ENCODE measurements at places on chromosomes 16 and 17.

- DNase-seq = no peak
Observed at GRCh38 chr16:79757163-79757562, 156.6 kb upstream of the MAF start.

DNA sequence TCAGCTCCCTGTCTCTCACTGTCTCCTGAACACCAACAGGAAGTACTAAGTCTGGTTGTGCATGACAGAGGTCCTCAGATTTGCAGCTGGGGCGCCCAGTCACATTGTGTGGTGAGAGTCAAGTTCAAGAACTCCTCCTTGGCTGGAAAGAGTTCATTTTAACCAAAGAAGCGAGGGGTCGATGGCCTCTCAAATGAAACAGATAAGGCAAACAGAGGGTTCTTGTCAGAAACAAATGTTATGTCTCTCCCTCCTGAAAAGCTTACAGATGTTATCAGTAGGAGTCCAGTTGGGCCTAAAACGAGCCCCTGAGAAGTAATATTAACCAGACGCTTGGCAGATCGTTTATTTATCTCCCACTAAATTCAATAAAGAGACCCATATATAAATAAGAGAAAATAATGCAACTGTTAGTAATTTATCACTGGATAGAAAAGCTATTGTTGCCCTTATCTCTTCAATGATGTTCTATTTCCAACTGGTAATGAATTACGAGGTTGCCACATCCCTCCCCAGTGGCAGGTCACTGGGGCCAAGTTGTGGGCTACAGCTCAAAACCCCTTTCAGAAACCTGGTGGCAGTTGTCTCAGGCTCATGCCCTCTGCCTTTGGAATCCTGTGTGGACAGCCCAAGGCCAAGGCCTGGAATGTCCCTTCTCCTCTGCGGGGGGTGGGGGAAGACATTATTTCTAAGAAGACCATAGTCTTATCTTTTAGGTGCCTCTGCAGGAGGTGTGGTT, 307.5 kb upstream of the DYNLRB2 start:
- no peak for DNase-seq

DNA sequence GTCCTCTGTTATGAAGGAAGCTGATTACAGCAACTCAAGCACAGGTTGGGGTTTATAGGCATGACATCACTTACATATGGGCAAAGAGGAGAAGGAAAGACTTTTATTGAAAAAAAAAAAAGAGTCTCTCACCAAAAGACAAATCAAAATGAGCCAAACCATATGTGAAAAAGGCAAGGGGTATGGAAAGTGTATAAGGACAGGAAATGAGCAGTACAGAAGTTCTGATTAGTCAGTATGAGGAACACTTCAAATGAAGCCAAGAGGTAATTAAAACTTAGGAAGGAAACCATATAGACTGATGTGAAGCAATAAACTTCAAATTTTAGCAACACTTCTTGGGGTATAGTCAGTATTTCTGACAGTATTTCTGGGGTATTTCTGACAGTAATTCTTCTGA, 1372.6 kb downstream of the CDH11 start:
- no peak for DNase-seq

DNA sequence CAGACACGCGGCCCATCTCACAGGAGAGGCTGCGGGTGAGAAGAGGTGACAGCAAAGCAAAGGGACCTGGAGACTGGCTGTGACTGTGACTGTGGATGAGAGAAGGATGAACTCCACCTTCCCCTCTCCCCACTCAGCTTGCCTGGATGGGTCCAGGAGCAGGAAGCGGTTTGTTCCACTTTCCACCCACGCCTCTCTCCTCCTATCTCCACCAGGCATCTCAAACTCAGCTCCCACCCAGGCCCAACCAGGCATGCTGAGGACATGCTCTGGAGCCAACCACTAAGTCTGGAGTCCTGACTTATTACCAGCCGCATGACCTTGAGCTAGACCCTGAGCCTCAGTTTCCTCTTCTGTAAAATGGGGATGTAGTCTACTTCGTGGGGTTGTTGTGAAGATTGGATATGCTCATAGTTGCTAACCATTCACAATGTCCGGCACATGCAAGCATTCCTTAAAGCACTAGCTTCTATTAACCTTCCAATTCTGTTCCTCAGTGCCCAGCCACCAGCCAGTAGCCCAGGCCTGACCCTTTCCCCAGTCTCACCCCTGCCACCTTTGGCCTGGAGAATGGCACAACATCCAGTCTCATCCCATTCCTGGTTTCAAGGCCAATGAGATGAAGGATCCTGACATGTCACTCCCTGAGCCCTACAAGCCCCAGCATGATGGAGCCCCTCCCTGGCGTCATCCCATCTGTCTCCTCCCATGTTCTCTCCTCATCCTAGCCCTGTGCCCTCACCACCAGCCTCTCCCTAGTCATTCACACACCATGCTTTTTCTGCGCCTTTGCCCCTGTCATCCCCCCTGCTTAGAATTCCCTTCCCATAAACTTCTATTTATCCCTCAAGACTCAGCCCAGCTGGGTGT, 2.3 kb downstream of the GAS2L2 start:
- DNase-seq = no peak

DNA sequence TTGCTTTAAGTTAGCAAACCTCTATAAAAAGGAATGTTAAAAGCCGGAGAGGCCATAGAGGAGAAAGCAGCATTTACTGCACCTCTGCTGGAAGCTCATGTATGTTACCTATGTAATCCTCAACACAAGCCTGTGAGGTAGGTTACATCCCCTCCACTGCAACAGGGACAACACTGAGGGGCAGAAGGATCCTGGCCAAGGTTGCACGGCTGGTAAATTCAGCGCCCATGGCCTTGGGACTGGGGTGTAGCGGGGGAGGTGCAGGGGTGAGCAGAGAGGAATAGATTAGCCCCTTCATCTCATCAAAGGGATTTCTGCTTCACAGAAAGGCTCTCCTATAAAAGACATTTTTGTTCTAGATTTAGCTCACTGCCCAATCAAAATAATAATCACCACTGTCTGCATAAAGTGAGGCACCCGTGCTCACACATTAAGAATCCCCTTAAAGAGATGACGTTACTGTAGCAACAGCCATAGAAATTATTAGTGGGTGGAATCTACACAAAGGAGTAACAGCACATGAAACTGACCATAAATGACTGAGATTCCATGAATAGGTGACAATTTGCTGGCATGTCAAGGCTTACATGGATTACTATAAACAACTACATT, 3.3 kb downstream of the ZCCHC14 start:
- DNase-seq = no peak

DNA sequence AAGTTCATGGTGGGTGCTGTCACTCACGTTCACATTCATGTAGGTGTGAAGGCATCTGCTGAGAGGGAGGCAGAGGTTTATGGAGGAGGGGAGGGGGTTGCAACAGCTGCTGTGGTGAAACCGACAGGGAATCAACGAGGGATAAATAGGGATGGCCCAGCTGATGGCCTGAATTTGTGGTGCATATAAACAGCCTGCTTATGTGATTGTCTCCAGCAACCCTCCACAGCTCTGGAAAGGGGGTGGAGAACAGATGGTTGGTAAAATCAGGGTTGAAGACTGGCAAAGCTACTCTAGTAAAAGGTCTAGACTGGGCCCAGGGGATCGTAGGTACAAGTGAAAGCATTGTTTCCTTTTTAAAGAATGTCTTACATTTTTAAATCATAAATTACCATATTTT, 53.7 kb downstream of the IQCK start:
- DNase-seq = no peak

DNA sequence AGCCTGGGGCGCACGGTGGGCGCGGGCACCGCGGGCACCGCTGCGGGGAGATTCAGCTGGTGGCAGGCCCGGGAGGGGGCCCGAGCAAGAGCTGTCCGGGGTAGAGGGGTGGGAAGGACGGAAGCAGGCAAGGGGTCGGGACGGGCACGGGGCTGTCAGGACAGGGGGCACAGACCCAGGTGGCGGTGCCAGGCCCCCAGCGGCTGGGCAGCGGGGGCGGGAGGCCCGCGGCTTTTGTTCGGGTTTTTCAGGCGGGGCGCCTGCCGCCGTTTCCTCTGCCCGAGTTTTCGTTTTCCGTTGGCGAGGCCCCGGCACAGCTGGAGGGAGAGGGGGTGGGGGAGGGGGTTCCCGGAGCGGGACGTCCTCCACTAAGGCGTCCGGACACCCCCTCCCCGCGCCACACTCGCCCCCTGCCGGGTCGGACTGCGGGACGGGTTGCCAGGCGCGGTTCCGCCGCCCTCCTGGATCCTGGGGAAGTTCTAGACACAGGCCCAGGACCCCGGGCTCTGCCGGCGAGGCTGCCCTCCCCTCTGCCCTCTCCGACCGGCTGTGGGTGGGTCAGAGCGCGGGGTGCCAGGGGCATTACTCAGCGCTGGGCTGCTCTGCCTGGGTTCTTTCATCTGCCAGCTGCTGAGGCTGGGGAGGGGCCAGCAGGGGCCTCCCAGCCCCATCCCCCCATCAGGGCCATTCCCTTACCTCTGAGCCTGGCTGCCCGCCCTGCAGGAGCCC, 543 bp downstream of the ARHGAP23 start:
- no peak for DNase-seq

DNA sequence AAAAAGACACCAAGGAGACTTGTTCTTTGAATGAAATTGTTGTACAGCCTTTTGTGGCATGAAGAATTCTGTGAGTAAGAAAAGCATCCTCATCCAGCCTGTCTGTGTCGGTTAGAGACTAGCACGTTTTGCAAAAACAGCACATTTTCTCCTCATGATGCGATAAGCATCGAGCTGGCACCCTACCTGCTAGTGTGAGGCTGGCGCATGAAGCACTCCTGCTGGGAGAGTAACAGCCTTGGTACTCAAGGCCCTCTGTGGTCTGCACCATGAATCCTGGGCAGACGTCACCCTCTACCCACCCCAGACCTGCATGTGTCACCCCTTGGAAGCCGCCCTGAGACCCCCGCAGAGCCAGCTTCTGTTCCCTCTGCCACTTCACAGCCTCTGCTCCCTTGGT, 92.6 kb upstream of the TMEM132E start:
- no peak for DNase-seq

DNA sequence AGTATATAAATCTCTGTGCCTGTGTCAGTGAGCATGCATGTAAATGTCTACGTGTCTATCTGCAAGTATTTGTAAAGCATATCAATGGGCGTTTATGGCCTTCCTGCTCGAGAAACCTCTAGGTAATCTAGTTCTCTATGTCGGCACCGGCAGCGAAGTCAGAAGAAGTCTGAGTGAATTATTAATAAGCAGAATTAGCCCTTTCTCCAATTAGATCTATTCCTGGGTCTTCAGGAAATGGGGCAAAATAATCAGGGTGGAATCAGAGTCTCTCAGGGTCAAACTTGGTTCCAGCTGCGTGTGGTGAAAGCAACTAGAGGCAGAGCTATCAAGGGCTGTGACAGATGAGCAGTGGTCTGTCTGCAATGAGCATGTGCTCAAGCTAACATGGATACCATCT, at the start of gene C17orf78:
Gene C17orf78 (plus strand): TSS at position 280 of the 400 bp plus-strand sequence. CDS start 108 bp downstream, at position 388.
- DNase-seq = no peak

DNA sequence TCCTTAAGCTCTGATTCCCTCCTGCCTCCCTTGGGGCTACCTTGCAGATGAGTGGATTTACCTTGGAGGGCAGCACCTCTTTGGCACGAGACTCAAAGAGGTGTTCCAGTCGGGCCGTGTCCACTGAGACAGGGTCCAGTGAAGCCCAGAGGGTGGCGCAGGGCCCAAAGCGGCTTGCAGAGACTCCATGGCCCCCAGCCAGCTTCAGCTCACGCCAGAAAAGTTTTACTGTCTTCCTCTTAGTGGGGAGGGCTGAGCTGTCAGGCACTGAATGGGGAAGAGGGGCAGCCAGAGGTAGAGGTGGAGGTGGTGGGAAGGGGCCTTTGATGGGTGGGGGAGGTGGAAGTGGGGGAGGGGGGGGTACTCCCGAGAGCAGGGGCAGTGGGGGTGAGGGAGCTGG, 6.7 kb downstream of the TMEM208 start:
- no peak for DNase-seq

GRCh38 chr17:49191409-49191916, 18.9 kb downstream of the GNGT2 start:
- DNase-seq = no peak

GRCh38 chr17:12851901-12852435, 62.7 kb downstream of the ARHGAP44 start:
- no peak for DNase-seq

DNA sequence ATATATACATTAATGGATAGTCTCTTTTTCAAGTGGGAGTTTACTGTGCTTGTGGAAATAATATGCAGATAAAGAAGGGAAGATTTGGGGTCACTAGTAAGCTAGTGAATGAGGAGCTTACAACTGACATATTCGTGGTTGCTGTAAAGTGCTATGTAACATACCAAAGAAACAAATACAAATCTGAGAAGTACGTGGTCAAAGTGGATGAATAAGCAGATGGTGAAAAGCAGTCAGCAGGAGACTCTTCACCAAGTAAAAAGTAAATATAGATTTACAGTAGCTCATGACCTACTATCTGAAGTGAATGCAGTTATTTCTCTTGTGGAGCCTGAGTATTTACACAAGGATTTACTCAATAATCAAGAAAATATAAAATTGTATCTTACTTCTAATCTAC, 136.6 kb upstream of the ELAC2 start:
- no peak for DNase-seq

GRCh38 chr17:77096570-77097214, 44.1 kb upstream of the SEC14L1 start:
- DNase-seq = no peak

- no peak for DNase-seq
Observed at GRCh38 chr17:81121841-81122733, 43.2 kb upstream of the PVALEF start.

DNA sequence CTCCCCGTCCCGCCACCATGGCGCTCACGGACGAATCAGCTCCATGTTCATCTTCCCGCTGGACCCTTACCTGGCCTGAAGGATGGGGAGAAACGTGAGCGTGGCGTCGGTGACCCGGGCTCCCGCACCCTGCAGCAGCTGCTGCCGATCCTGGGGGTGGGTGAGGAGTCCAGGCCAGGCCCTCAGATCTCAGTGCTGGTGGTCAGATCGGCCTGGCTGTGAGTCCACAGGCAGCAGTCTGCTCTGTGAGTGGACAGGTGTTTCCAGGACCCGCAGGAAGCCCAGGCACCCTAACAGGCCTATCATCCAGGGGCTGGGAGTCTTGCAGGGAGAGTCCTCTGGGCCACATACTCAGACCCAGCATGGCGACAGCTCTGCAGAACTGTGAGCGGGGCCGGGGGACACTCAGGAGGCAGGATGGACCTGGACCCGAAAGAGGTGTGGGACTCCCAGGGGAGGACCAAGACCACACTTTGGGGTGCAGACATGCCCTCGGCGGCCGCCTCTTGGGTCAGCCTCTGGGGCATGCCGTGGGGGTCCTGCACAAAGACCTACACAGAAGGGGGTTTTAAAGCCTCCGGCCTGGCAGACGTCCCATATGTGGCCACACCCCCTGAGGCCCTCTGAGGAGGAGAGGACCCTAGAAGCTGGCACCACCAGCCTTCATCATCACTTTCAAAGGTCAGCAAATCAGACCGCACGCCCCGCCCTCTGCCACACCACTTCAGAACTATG, 27.2 kb upstream of the ZNF469 start:
- DNase-seq = no peak

GRCh38 chr17:68613739-68614298, 12.7 kb upstream of the FAM20A start:
- peak; percentile 36 for DNase-seq

- DNase-seq = no peak
Observed at GRCh38 chr16:64390102-64390501, 731.8 kb downstream of the CDH11 start.

- no peak for DNase-seq
Observed at GRCh38 chr17:27473748-27474609, 17.7 kb downstream of the KSR1 start.

- DNase-seq = peak; percentile 9
Observed at GRCh38 chr17:49880291-49881053, 32.6 kb upstream of the TAC4 start.

GRCh38 chr16:88891083-88891482, 24.6 kb upstream of the PABPN1L start:
- DNase-seq = no peak
